ENCODE measurements at places on chromosomes 5 and 9. TPM values are rescaled to one million over a fixed set of nuclear protein-coding genes. Genes with fewer than 3 reads are reported as not detected.

- DNase-seq: no peak
These were observed 156.4 kb downstream of the EDIL3 start for GRCh38 chr5:84228266-84228665.

DNA sequence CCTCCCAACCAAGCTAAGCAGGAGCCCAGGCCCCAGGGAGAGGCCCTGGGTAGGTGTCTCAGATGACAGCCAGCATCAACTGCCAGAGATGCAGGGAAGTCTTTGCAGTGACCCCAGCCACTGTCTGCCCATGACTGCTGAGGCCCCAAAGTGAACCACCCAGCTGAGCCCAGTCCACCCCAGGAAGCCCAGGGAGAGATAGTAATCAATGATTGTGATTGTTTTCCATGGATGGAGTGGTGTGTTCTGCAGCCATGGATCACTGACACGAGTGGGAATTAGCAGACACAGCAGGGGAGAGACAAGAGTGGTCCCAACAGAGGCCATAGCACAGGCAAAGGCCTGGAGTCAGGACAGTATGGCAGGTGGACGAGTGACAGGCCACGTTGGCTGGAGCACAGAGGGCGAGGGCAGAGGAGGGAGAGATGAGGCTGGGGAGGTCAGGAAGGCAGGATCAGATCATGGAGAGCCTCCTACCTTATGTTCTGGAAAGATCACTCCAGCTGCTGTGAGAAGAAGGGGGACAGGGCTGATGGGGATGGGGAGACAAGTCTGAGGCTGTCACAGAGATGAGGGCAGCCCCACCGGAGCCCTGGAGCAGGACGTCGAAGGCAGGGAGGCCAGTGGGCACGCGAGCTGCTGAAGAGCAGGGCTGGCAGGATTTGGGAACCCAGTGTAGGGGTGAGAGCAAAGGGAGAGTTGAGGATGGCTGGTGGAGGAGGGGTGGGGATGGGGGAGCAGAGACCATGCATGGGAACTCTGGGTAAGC, 14.5 kb downstream of the ABO start:
- DNase-seq: no peak

DNA sequence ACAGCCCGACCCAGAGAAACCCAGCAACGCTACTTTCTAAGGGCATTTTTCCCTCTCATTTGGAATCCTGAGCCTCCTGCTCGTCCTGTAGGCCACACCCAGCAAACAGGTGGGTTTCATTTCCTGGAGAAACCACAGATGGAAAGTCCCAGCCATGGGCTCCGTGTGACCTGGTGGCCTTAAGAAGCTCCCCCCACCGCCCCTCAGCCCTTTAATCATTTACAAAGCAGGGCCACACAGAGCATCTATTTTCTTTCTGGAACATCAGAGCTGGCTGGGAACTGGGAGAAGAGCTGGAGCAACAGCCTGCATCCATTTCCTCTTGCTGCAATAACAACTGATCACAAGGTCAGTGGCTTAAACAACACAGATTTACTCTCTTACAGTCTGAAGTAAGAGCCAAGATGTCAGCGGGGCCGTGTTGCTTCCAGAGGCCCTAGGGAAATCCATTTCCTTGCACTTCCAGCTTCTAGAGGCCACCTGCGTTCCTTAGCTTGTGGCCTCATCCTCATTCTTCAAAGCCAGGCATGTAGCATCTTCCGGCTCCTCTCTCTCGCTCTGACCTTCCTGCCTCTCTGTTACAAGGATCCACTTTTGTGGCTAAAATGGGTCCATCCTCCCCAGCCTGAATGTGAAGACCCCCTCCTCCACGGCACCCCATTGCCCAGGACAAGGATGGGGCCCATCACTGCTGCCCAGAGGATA, 40.5 kb downstream of the C9orf50 start:
- DNase-seq: no peak

The MYMK gene
- not detected for total RNA-seq

The WNK2 gene
- 0.40 TPM for total RNA-seq

The IFNA13 gene
- total RNA-seq: not detected
